ENCODE measurements at places on chromosomes 7 and 10.

GRCh38 chr7:92656121-92656520 is 65.9 kb upstream of the FAM133B start:
- DNase-seq, result no peak

DNA sequence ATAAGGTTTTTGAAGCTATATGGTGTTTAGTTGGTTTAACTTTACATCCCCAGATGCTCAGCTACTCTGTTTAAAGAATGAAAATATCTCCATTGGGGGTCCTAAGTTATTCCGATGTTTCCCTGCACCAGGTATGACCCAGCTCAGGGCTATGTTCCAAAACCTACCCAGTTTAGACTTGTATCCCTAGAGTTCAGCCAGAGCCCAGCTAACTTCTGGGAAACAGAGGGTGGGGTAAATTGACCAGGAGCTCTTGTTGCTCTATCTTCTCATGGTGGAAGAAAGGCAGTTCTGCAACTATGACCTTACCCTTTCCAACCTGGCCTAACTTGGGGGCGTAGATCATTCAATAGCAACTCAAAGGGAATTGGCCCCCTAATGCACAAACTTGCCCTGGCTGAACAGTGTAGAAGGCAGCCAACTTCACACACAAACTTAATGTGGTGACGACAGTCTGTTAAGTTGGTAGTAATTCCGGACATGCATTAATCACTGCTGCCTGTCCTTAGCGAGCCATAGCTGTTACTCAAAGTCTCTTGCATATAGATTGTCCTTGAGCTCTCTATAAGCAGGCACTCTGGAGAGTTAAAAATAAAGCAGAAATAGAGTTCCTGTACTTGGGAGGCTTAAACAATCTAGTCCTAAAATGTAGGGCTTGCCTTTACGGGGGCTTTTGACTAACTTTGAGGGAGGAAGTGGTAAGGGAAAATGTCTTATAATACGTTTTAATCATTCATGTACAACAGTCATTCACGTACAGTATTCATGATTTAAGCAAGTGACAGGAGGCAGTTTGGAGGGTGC is 5.3 kb upstream of the ZNRF2 start:
- no peak for DNase-seq

GRCh38 chr10:108545921-108546320 is 1377.4 kb downstream of the XPNPEP1 start:
- DNase-seq, result no peak

DNA sequence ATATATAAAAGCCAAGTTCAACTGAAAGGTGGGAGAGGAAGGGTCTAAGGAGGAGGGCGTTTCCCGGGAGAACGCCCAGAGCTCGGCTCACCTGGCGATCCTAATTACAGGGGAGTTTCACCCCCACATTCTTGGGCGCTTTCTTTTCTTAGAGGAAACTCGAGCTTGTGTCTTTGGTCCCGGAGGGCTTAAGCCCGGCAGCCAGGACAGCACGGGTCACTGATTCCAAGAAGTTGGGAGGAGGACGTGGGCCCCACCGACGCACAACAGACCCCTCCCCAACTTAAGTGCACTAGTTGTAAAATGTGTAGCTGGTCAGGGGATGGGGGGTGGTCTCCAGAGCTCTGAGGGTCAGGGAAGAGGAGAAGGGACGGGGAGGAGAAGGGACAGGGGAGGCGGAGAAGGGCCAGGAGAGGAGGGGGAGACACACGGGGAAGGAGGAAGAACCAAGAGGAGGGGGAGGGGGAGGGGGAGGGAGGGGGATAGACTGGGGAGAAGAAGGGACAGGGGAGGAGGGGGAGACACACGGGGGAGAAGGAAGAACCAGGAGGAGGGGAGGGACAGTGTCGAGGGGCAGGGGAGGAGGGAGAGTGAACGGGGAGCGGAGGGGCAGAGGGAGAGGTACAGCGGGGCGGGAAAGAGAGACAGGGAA is 874 bp downstream of the BAIAP2L1 start:
- no peak for DNase-seq

DNA sequence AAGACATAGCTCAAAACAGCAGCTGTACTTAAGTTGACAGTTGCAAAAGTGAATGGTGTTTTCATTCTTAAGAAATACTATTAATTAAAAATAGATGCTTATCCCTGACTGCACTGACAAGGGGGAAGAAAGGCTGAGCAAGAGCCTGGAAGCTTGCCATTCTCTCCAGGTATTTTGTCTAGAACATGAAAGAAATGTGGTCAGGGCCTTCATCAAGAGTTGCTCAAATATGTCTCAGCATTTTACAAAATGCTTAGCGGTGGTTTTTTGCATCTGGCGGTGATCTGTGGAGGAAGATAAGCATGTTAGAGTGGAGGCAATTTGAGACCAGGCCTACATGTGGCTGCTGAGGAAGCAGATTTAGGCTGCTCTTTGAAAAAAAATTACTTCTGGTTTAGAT is 46.4 kb upstream of the CC2D2B start:
- no peak for DNase-seq

Data from left forelimb (tissue), 1 donor.